Airway epithelial cell (primary cell): ENCODE measurements at places on chromosomes 16 and 17. TPM values are rescaled to one million over a fixed set of nuclear protein-coding genes. Genes with fewer than 3 reads are reported as not detected.

TMIGD1 gene
- not detected in 2 replicates for total RNA-seq

RASD1 gene
- total RNA-seq = 0.42 and 0.85 TPM in 2 replicates

KRT33A gene
- total RNA-seq = 0.35 TPM in 1 of 2 replicates, not detected in the other

KRTAP3-2 gene
- not detected in 2 replicates for total RNA-seq

RCVRN gene
- total RNA-seq = not detected in 2 replicates

MED13 gene
- 13.4 and 30.3 TPM in 2 replicates for total RNA-seq

TSNAXIP1 gene
- 0.07 and 0.09 TPM in 2 replicates for total RNA-seq

TNS4 gene
- total RNA-seq = 179 and 332 TPM in 2 replicates
